ENCODE measurements at places on chromosomes 5 and 9.

GRCh38 chr5:73431204-73431851, 17.2 kb downstream of the FOXD1 start:
- no peak for DNase-seq

DNA sequence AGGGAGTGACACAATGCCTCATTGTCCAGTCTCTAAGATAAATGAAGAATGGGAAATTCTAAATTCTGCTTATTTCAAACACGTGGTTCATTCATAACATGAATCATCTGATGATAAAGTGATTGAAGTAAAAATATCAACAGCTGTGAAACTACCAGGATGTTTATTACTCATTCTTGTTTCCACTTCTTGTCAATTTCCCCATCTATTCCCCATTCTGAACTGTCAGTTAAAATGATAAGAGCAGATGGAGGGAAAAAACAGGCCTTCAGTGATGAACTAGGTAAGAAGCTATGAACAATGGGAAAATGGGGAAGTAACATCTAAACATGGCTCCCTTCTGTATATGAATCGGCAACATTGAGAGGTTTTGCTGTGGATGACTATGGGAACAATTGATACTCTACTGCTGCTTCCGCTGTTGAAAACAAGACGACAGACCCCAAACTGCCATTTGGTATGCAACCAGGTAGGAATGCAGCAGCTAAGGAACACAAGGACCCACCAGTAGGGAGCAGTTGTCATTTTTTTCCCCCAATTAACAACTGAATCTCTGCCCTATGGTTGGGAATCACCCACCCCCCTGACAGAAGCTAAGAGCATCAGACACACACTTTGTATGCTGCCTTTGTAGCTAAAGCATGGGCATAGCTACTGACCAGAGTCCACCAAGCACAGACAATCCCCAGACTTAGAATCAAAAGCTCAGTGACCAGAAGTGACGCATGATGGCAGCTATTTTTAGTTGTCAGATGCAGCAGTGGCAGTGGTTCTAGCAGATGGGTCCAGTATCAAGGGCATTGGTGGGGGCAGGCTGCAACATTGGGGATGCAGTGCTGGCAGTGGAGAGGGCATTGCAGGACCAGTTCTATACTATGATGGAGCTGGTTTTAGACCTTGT, 52.9 kb upstream of the ZNF366 start:
- DNase-seq = no peak

GRCh38 chr5:36646507-36647023, 40.2 kb downstream of the SLC1A3 start:
- no peak for DNase-seq

DNA sequence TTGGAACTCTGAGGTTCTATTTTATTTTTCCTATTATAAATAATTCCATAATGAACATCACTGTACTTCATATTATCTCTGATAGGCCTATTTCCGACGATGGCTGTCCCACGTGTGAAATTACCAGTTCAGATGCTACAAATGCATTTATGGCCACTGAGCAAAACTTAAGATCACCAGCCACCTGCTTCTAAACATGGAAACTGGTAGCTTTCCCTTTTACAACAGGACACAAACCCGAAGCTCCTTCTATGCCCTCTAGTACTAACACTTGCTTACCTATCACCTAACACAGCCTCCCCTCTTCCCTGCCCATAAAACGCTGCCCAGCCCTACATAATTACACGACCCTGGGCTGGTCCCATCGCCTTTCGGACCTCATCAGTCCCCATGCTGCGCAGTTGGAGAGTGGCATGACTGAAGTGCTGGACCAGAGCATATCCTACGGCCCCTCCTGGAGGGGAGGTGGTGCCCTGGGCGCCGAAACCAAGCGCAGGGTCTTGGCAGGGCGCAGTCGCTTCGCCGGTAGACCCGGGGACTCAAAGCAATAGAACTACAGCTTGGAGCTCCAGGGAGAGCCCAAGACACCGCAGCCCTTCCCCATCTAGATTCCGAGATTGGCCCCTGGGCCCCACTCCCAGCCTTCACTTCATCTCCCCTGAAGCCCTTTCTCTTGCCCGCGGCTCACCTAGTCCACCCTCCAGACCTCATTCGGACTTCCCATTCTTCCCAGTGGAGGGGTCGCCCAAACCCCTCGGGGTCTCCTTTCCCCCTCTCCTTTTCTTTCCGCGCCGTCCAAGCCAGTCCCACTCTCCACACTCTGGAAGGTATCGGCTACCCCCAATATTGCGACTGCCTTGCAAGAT, 1.0 kb upstream of the SAP30L start:
- DNase-seq = no peak

- DNase-seq = no peak
Measured at GRCh38 chr9:125961072-125961471, 213.9 kb downstream of the PBX3 start.

- no peak for DNase-seq
Measured at GRCh38 chr5:133262690-133263089, 210.9 kb downstream of the HSPA4 start.

DNA sequence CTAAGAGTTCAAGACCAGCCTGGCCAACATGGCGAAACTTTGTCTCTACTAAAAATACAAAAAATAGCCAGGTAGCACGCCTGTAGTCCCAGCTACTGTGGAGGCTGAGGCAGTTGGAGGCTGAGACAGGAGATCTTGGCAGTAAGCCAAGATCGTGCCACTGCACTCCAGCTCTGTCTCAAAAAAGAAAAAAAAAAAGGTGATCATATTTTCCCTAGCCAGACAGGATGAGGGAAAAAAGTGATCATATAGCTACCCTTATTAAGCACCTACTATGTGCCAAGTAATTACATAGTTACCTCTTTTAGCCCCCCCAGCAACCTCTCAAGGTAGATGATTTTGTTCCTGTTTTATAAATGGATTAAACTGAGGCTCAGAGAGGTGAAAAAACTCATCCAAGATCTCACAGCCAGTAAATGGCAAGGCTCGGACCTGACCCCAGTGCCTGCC, 18.1 kb upstream of the RPL26L1 start:
- DNase-seq = no peak

GRCh38 chr9:130583271-130583670, 3.9 kb downstream of the FUBP3 start:
- DNase-seq = no peak

GRCh38 chr5:153985498-153985897, 53.2 kb downstream of the FAM114A2 start:
- no peak for DNase-seq

- DNase-seq = no peak
Measured at GRCh38 chr9:37675661-37676060, 24.9 kb downstream of the FRMPD1 start.

DNA sequence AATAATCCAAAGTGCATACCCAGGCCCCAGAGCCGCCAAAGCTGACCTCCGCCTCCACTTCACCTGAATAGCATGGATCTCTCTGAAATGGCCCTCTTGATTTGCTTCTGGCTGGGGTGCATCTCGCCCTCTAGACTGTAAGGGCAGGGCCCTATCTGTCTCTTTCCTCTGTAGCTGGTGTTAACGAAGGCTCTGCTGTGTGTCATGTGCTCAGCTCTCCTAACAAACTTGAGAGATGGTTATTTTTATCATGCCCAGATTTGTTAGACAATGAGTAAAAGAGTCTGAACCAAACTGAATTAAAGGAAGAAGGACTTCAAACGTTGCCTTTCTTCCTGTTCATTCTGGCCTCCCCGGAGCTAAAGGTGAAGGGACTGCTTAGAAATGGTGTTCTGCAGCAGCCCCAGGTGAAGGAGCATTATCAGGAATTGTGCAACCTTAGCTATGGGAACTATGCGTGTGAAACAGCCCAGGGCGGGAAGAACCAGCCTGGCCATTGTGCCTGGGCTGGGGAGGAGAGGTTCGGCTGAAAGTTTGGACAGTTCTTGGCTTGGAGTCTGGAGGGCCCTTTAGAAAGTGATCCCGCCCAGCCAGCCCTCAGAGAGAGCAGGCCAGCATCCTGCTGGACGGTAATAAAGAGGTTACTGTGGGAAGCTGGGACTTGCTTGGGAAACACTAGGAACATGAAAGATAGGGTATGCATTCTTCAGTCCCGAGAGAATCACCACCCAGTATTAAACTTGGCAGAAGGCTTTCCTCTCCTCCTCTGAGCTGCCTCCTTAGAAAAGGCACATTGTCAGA, 73.5 kb downstream of the WWC1 start:
- no peak for DNase-seq

- no peak for DNase-seq
Measured at GRCh38 chr9:132745756-132746709, 75.8 kb downstream of the GTF3C4 start.

GRCh38 chr9:72187121-72187695, 38.0 kb downstream of the GDA start:
- DNase-seq = no peak

GRCh38 chr9:115913696-115914095, 239.9 kb upstream of the PAPPA start:
- DNase-seq = no peak

GRCh38 chr5:52950686-52951085, 38.5 kb upstream of the ITGA2 start:
- DNase-seq = no peak

DNA sequence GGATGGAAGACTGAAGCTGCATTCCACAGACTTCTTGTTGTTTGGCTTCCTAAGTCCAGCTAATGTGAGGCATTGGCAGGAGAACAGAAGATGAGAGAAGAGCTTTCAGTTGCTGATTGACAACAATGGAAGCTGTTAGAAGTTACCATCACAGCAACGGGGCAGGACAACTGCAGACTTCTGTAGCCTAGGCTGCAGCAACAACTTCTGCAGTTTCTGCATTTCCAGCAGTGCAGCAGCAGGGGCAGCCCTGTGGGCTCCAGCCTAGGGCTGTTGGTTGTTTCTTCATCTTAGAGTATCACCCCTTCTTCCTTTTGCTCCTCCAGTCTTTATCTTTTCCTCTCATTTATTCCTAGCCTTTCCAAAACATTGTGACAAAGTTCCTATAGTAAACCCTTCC, 528.8 kb upstream of the PTGER4 start:
- no peak for DNase-seq

All from fibroblast of skin of left quadriceps (primary cell).